Effector memory CD4-positive, alpha-beta T cell (primary cell): ENCODE measurements at places on chromosomes 7 and 10.

GRCh38 chr7:101381549-101382111 is 19.0 kb downstream of the COL26A1 start:
- H3K27me3 ChIP-seq, result no peaks in the 10 kb centered on the region
- no peaks in the 10 kb centered on the region for H3K36me3 ChIP-seq
- no peak overlapping the region for H3K27ac ChIP-seq
- no peak for DNase-seq
- no peak overlapping the region for H3K4me3 ChIP-seq
- H3K4me1 ChIP-seq, result no peaks in the 10 kb centered on the region

- H3K36me3 ChIP-seq, result no peaks in the 10 kb centered on the region
- H3K27me3 ChIP-seq, result no peaks in the 10 kb centered on the region
- no peaks in the 10 kb centered on the region for H3K4me1 ChIP-seq
- no peak for DNase-seq
These were observed 107.8 kb downstream of the RAB18 start for GRCh38 chr10:27611744-27612550.

DNA sequence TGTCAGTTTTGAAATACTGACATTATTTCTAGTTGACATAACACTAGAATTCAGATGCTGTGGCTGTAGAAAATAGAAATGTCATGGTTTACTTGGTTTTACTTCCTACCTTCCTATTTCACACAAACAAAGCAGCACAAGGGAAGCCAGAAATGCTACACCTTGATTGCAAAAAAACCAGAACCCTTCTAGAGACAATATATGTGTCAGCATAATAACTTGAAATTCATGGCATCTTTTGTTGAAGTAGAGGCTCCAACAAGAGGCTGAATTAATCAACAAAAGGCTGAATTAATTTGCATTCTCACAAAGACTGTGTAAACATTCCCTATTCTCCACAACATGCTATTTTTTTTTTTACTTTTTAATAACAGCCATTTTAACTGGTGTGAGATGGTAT is 25.2 kb downstream of the ZNF117 start:
- no peak overlapping the region for H3K27ac ChIP-seq
- no peaks in the 10 kb centered on the region for H3K4me1 ChIP-seq
- H3K4me3 ChIP-seq, result no peak overlapping the region
- H3K36me3 ChIP-seq, result no peaks in the 10 kb centered on the region
- no peaks in the 10 kb centered on the region for H3K27me3 ChIP-seq

DNA sequence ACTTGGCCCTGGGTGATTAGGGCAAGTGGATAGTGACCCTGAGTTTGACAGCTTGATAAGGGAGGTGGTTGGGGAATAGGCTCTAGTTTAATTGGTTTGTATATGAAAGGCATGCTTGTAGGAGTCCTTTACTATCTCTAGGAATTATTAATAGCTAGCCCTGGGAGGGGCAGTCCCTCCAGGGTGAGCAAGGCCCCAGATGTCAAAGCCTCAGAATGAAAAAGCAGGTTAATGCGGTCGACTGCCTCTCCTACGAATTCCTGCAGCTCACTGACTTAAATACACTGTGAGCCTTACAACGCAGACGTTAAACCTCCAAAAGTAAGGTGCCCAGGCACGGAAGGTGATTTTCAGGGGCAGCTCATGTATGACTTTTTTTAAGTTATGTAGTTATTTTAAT is 5.2 kb upstream of the BTBD16 start:
- H3K4me1 ChIP-seq, result no peaks in the 10 kb centered on the region
- no peak overlapping the region for H3K4me3 ChIP-seq
- H3K36me3 ChIP-seq, result no peaks in the 10 kb centered on the region
- no peak overlapping the region for H3K27ac ChIP-seq
- no peak for DNase-seq
- peaks cover 3% of the 10 kb centered on the region for H3K27me3 ChIP-seq

DNA sequence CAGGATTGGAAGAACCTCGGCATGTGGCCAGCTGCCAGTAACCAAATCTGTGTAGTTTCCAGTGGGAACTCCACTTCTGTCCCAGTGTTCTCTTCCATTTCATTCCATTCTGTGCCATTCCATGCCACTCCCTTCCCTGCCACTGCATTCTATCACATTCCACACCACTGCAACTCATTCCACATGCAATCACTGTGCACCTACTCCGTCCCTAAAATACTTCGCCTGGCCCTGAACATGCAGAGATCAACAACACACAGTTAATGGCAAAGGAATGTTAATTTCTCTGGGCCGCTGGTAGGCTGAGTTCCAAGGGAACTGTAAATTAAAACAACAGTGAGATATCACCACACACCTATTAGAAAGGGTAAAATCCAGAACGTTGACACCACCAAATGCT is 64.8 kb downstream of the AKR1B1 start:
- no peaks in the 10 kb centered on the region for H3K27me3 ChIP-seq
- H3K27ac ChIP-seq, result no peak overlapping the region
- no peak overlapping the region for H3K4me3 ChIP-seq
- no peaks in the 10 kb centered on the region for H3K36me3 ChIP-seq
- no peak for DNase-seq

DNA sequence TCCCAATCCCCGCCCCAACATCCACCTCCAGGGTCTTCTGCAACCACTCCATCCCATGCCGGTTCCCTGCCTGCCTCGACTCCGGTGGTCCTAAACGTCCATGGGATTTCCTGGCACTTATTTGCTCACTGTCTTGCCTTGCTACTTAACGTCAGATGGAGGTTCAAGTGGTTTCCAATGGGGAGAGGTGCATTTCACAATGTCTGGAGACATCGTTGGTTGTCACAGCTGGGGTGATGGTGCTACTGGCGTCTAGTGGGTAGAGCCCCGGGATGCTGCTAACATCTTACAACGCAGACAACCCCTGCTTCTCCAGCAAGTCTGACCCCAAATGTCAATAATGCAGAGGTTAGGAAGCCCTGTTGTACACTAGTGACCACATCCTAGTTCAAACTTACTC is 82.9 kb upstream of the ANLN start:
- no peaks in the 10 kb centered on the region for H3K4me1 ChIP-seq
- no peak overlapping the region for H3K4me3 ChIP-seq
- no peak for DNase-seq
- no peak overlapping the region for H3K27ac ChIP-seq

DNA sequence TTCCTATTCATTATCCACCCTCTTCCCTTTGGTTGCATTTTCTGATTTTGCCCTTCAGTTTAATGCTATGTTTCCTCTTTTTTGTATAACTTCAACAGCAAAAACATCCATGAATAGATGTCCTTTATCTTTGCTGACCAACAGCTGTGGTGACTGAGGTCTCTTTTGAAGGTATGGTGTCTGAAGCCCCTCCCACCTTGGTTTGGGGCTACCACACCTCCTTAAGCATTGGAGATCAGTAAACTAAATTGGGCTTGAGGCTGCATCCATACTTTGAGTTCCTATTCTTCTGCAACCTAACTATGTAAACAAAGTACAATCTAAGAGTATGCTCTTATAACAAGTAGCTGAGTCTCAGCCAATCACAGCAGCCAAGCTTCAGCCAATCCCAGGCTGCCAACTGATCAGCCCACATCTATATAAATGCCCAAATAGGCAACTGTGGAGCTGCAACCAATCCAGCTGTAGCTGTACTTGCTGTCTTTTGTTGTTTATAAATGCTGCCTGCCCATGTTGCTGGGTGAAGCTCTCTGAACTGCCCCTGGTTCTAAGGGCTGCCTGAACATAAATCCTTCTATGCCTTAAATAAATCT is 69.4 kb upstream of the PDLIM1 start:
- no peak for DNase-seq
- H3K36me3 ChIP-seq, result no peaks in the 10 kb centered on the region
- H3K27ac ChIP-seq, result no peak overlapping the region
- H3K27me3 ChIP-seq, result no peaks in the 10 kb centered on the region

- no peak for DNase-seq
- H3K27ac ChIP-seq, result no peak overlapping the region
- H3K27me3 ChIP-seq, result no peaks in the 10 kb centered on the region
- H3K36me3 ChIP-seq, result peaks cover 23% of the 10 kb centered on the region
- no peaks in the 10 kb centered on the region for H3K4me1 ChIP-seq
These were observed 55.6 kb upstream of the CAMK2B start for GRCh38 chr7:44380831-44381493.

GRCh38 chr10:35375091-35375765 is 38.9 kb downstream of the CCNY start:
- no peak for DNase-seq
- H3K4me1 ChIP-seq, result peaks cover 31% of the 10 kb centered on the region
- H3K4me3 ChIP-seq, result no peak overlapping the region

DNA sequence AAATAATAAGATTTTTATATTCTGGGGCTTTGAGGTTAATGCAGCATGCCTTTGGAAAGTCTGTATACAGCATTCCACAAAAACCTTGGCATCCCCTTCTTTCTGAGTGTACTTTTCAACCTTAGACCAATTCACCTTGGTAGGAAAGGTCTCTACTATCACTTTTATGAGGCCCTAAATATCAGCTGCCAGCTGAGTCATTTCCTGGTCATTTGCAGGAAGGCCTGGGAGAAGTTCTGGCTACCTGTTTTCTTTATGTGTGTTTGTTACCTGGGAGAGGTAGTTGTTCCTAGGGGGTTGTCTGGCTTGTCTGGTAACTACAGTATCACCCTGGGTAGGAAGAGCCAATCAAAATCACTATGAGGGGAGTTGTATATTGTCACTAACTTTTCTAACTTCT is 4.1 kb downstream of the SPAM1 start:
- no peak overlapping the region for H3K4me3 ChIP-seq
- no peak overlapping the region for H3K27ac ChIP-seq
- no peak for DNase-seq
- H3K36me3 ChIP-seq, result no peaks in the 10 kb centered on the region
- no peaks in the 10 kb centered on the region for H3K27me3 ChIP-seq

- no peak overlapping the region for H3K4me3 ChIP-seq
- no peak overlapping the region for H3K27ac ChIP-seq
- no peaks in the 10 kb centered on the region for H3K36me3 ChIP-seq
- DNase-seq, result no peak
- H3K27me3 ChIP-seq, result no peaks in the 10 kb centered on the region
These were observed 87.2 kb upstream of the AGK start for GRCh38 chr7:141463986-141464385.

DNA sequence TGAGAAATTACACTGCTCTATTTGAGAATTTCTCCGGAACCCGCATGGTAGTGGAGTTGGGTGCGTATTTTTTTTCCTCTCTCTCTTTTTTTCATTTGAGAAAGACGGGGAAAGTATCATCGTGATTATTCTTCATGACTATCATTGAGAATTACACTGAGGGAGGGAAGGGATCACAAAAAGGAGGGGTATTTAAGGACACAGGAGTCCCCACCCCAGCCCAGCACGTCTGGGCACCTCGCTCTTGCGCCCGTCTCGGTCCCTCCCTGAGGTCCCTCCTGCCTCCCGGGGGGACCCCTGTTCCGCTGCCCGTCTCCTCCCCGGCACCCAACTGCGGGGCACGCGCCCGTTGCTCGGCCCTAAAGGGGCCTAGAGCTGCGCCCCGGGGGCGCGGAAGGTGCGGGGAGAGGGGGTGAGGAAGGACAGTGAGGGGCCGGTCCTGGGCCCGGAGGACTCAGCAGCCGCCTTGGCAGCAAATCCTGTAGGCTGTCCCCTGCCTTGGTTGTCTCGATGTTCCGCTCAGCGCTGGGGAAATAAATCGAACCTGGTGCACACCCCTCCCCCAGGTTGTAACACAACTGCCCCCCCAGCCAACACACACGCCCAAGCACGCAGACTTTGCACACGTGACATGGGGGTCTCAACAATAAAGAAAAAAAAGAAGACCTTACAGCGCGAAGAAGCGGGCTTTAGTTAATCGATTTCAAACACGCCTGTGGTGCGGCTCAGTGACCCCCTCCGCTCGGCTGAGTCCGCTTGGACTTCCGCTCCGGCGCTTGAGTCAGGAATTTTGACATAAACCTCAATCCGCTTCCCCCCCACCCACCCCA is 18.6 kb upstream of the GATA3 start:
- no peak overlapping the region for H3K27ac ChIP-seq
- DNase-seq, result no peak
- H3K27me3 ChIP-seq, result peaks cover 83% of the 10 kb centered on the region
- no peak overlapping the region for H3K4me3 ChIP-seq

DNA sequence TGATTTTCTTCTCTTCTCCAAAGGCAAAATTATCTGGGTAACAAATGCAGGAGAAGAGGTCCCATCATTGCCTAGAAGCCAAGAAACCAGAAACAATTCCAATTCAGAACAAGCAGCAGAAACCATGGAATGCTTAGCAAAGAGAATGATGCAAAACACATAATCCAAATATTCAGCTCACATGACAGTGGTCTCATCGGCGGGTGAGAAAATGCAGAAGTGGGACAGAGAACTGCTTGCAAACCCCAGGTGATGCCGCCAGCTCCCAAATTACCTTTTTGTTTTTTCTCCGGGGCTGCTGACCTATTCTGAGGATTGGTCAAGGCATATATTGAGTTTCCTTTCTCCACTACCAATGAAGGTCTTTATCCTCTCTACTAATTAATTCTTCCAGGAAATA is 99.7 kb downstream of the ZNF22 start:
- no peaks in the 10 kb centered on the region for H3K27me3 ChIP-seq
- no peaks in the 10 kb centered on the region for H3K4me1 ChIP-seq
- no peak for DNase-seq
- H3K27ac ChIP-seq, result no peak overlapping the region
- H3K36me3 ChIP-seq, result no peaks in the 10 kb centered on the region
- H3K4me3 ChIP-seq, result no peak overlapping the region

GRCh38 chr7:139941866-139942265 is 112.8 kb downstream of the TBXAS1 start:
- H3K27me3 ChIP-seq, result no peaks in the 10 kb centered on the region
- no peak overlapping the region for H3K4me3 ChIP-seq
- DNase-seq, result no peak
- H3K27ac ChIP-seq, result no peak overlapping the region
- peaks cover 4% of the 10 kb centered on the region for H3K36me3 ChIP-seq
- H3K4me1 ChIP-seq, result no peaks in the 10 kb centered on the region

GRCh38 chr10:63005246-63005645 is 127.9 kb upstream of the NRBF2 start:
- no peaks in the 10 kb centered on the region for H3K4me1 ChIP-seq
- no peak for DNase-seq
- no peak overlapping the region for H3K27ac ChIP-seq
- H3K4me3 ChIP-seq, result no peak overlapping the region

DNA sequence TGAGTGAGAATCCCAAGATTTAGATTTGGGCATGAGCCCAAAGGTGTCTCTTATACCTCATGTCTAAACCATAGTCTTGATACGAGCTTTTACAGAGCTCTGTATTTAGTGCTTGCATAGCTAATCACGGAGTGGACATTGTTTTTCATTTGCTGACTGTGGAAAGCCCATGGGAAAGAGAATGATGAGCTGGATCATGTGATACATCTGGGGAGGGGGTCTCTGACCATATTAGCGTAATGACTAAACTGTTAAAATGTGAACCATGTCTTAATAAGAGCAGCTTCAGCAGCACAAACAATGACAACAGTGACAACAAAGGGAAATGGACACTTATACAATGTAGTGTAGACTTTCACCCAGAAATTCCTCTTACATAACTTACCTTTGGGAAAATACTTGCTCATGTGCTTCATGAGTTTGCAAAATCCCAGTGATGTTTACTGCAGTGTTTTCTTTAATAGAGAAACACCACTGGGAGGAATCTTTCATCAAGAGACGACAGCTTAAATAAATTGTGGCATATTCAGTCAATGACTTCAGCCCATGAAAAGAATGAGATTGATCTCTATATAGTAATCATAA is 44.0 kb upstream of the ITGB1 start:
- H3K27me3 ChIP-seq, result no peaks in the 10 kb centered on the region
- H3K27ac ChIP-seq, result no peak overlapping the region
- H3K4me3 ChIP-seq, result no peak overlapping the region
